ENCODE measurements at places on chromosomes 3 and 15. TPM values are rescaled to one million over a fixed set of nuclear protein-coding genes. Genes with fewer than 3 reads are reported as not detected.

The FBN1 gene
- 0.29 TPM for total RNA-seq

The NR1I2 gene
- total RNA-seq, result not detected

The CPN2 gene
- total RNA-seq, result not detected

The SPSB4 gene
- not detected for total RNA-seq

The ANKRD63 gene
- not detected for total RNA-seq

The GOLGA8G gene
- not detected for total RNA-seq

The PDIA5 gene
- total RNA-seq, result 10.3 TPM

The CATSPER2 gene
- 13.6 TPM for total RNA-seq

The CDC25A gene
- 76.7 TPM for total RNA-seq

DNA sequence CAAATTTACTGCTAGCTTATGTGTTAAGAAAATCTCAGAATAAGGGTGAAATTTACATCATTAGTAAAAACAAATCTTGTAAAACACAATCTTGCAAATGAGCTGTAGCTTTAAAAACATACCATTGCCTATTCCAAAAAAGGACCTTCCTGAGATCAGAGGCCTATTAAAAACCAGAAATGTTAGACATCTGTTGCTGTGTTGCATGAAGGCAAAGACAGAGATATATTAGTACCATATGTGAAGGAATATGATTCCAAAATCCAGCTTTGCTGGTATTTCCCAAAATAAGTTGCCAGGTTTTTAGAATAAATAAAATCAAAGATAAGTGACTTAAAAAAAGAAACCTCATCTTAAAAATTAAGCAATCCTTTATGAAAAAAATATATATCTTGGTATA is 504.1 kb upstream of the CDIN1 start:
- peaks cover 4% of the 10 kb centered on the region for H3K36me3 ChIP-seq
- H3K27me3 ChIP-seq, result no peaks in the 10 kb centered on the region
- DNase-seq, result no peak
- H3K27ac ChIP-seq, result no peak overlapping the region
- no peak overlapping the region for H3K4me3 ChIP-seq

DNA sequence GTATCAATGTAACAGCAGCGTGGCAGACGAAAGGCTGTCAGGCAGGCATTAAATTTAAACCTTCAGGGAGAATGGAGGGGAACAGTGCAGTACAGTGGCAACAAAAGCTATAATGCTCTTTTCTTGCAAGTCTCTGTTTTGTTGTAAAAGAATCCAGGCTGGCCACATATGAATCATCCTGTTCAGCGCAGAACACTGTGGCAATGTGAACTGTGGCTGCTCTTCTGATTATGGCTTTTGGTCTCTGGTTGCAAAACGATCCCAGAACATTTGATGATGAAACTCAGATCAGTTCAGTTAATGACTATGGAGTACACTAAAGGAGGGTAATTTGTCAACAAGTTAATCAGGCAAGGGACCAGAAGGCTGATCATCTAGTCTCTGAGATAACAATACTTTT is 219.7 kb upstream of the SGO1 start:
- H3K36me3 ChIP-seq, result no peaks in the 10 kb centered on the region
- H3K4me3 ChIP-seq, result no peak overlapping the region
- H3K4me1 ChIP-seq, result no peaks in the 10 kb centered on the region
- no peak for DNase-seq
- H3K27ac ChIP-seq, result no peak overlapping the region

GRCh38 chr3:98172621-98173020 is 6.1 kb downstream of the OR5H15 start:
- no peaks in the 10 kb centered on the region for H3K36me3 ChIP-seq
- no peaks in the 10 kb centered on the region for H3K27me3 ChIP-seq
- no peak overlapping the region for H3K4me3 ChIP-seq
- H3K4me1 ChIP-seq, result no peaks in the 10 kb centered on the region
- DNase-seq, result no peak

DNA sequence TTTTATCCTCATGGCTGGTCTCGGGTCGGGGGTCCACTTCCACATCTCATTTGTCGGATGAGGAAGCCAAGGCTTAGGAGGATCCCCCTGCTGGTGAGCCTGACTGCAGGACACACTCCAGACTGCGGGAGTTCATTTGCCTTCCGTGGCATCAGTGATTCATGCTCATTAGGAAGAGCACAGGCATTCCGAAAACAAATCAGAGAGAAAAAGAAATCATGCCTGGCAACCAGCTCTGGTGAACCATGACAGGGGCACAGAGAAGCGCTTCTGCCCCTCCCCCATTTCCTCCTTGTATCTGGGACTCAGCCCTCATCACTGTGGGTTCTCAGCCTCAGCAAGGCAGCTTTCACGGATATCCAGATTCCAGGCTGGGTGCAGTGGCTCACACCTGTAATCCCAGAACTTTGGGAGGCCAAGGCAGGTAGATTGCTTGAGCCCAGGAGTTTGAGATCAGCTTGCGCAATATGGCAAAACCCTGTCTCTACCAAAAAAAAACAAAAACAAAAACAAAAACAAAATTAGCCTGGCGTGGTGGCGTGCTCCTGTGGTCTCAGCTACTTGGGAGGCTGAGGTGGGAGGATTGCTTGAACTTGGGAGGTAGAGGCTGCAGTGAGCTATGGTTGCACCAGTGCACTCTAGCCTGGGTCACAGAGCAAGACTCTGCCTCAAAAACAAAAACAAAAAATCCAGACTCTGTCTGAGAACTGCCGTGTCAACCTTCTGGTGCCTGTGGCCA is 28.4 kb downstream of the IRAK2 start:
- H3K4me3 ChIP-seq, result peak overlapping the region; percentile 83
- DNase-seq, result no peak
- no peaks in the 10 kb centered on the region for H3K27me3 ChIP-seq

GRCh38 chr3:195185583-195185982 is 85.4 kb downstream of the XXYLT1 start:
- H3K36me3 ChIP-seq, result peaks cover 6% of the 10 kb centered on the region
- H3K4me3 ChIP-seq, result no peak overlapping the region
- H3K27me3 ChIP-seq, result no peaks in the 10 kb centered on the region
- peak overlapping the region; percentile 78 for H3K27ac ChIP-seq
- H3K4me1 ChIP-seq, result peaks cover 17% of the 10 kb centered on the region
- DNase-seq, result no peak

- no peaks in the 10 kb centered on the region for H3K4me1 ChIP-seq
- no peak overlapping the region for H3K27ac ChIP-seq
- H3K4me3 ChIP-seq, result no peak overlapping the region
- DNase-seq, result no peak
- no peaks in the 10 kb centered on the region for H3K36me3 ChIP-seq
- H3K27me3 ChIP-seq, result no peaks in the 10 kb centered on the region
Measured at GRCh38 chr15:83991163-83991562, 244.4 kb upstream of the GOLGA6L4 start.

GRCh38 chr3:65831733-65832425 is 206.8 kb downstream of the MAGI1 start:
- no peaks in the 10 kb centered on the region for H3K27me3 ChIP-seq
- H3K4me1 ChIP-seq, result no peaks in the 10 kb centered on the region
- H3K4me3 ChIP-seq, result no peak overlapping the region
- H3K27ac ChIP-seq, result no peak overlapping the region
- H3K36me3 ChIP-seq, result no peaks in the 10 kb centered on the region

DNA sequence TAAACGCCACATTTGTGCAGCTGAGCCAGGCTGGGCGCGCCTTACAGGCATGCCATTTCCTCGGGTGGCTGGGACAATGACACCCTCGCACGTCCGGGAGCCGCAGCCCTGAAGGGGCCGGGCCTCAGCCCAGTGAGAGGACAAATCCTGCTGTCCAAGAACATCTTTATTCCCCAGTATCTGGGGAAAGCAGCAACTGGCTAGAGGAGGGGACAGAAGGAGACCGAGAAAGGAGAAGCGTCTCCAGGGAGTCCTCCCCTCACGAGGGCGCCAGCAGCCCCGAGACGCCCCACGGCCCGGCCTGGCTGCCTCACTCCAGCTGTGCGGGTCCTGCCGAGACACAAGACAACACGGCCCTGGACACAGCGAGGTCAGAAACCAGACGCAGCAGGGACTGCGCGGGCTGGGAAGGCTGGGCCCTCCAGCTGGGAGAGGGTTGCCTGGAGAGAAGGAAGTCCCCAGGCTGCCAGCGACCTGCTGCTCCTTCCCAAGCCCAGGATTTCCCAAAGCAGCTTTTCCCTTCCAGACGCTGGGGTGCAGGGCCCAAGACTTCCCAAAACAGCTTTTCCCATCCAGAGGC is 130.2 kb downstream of the CHSY1 start:
- no peaks in the 10 kb centered on the region for H3K36me3 ChIP-seq
- peak; percentile 65 for DNase-seq
- H3K27ac ChIP-seq, result peak overlapping the region; percentile 100

DNA sequence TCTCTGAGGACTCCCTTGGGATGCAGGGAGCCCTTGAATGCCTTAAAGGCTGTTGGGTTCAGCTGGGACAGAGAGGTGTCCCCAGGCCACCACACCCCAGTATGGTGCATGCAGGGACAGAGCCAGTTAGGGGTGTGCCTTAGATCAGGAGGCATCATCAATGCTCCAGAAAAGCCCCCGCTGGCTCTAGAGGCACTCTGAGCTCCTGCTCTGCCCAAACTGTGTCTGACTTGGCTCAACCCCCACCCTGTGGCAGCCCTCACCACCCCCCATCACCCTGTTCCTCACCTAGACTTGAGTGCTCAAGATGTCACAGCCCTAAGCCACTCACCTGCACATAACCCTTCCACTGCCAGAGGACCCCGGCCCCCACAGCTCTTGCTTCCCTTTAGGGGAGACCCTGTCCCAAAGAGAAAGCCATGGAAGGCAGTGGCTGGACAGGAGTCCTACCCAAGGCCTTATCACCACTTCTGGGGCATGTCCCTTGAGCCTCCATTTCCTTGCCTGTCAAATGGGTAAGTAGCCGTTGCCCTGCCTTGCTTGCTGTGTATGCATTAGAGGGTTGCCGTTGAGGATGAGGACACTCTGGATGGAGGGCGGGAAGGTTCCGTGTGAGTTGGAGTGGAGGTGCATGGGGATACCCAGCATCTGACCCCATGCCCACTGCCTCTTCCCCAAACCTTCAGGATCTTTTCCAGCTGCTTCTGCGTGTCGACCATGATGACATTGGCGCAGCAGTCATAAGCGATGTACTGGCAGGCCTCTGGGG is 41.4 kb downstream of the ACSBG1 start:
- DNase-seq, result peak; percentile 56
- H3K36me3 ChIP-seq, result no peaks in the 10 kb centered on the region
- H3K4me1 ChIP-seq, result no peaks in the 10 kb centered on the region
- H3K27me3 ChIP-seq, result peaks cover 9% of the 10 kb centered on the region

- H3K4me3 ChIP-seq, result no peak overlapping the region
- H3K4me1 ChIP-seq, result no peaks in the 10 kb centered on the region
- peak; percentile 56 for DNase-seq
- H3K27ac ChIP-seq, result no peak overlapping the region
- H3K27me3 ChIP-seq, result peaks cover 5% of the 10 kb centered on the region
Measured at GRCh38 chr3:141085343-141086070, 34.4 kb downstream of the SPSB4 start.

GRCh38 chr15:52464040-52464439 is 64.6 kb downstream of the MYO5A start:
- peak overlapping the region; percentile 85 for H3K27ac ChIP-seq
- H3K36me3 ChIP-seq, result peaks cover 10% of the 10 kb centered on the region
- no peak for DNase-seq
- H3K27me3 ChIP-seq, result no peaks in the 10 kb centered on the region

DNA sequence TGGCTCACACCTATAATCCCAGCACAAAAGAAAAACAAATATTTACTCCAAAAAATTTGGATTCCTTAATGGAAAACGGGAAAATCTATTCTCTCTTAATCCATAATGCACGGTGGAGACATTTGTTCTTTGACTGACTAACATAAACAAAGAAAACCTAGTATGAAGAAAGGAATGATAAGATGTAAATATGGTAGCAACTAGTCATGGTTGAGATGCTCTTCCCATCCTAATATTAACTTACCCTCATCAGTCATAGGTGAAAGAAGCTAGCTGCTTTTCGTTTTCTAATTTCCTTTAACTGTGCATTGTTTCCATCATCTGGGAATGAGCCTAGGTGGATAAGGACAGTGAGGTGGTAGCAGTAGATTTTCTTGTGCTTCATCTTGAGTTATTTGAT is 22.0 kb downstream of the MAP4 start:
- peaks cover 23% of the 10 kb centered on the region for H3K4me1 ChIP-seq
- H3K27ac ChIP-seq, result no peak overlapping the region
- H3K27me3 ChIP-seq, result no peaks in the 10 kb centered on the region
- H3K36me3 ChIP-seq, result peaks cover 20% of the 10 kb centered on the region

- H3K4me1 ChIP-seq, result peaks cover 5% of the 10 kb centered on the region
- no peak overlapping the region for H3K4me3 ChIP-seq
Measured at GRCh38 chr15:43483297-43484128, 9.4 kb downstream of the TP53BP1 start.

DNA sequence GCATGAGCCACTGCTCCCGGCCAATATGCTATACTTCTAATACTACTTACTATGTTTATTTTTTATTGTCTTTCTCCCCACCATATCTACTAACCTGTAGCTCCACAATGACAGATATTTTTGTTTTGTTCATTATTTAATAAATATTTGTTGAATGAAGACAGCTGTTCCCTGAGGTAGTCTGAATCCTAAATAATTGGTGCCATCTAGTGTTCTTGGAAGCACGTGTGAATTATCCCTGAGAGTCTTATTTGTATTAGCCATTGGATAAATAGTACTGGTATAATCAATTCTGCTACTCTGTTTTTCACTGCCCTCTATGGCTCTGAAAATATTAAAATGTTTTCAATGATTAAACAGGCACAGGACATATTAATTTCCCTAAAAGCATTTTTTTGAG is 5.6 kb upstream of the APPL1 start:
- no peak overlapping the region for H3K27ac ChIP-seq
- peaks cover 2% of the 10 kb centered on the region for H3K4me1 ChIP-seq
- DNase-seq, result no peak
- H3K27me3 ChIP-seq, result no peaks in the 10 kb centered on the region
- H3K4me3 ChIP-seq, result no peak overlapping the region

GRCh38 chr3:139560411-139560810 is 20.9 kb upstream of the RBP1 start:
- DNase-seq, result no peak
- no peaks in the 10 kb centered on the region for H3K27me3 ChIP-seq
- H3K4me1 ChIP-seq, result no peaks in the 10 kb centered on the region
- H3K4me3 ChIP-seq, result no peak overlapping the region
- H3K36me3 ChIP-seq, result no peaks in the 10 kb centered on the region

DNA sequence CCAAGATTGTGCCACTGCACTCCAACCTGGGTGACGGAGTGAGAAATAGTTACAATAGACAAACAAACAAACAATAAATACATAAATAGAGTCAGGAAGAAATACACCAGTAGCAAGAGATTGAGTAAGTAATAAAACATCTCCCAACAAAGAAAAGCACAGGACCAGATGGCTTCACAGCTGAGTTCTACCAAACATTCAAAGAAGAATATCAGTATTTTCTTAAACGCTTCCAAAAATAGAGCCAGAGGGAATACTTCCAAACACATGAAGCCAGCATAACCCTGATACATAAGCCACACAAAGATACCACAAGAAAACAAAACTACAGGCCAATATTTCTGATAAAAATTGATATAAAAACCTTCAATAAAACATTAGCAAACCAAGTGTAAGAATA is 30.7 kb upstream of the IGSF10 start:
- H3K27ac ChIP-seq, result no peak overlapping the region
- H3K4me3 ChIP-seq, result no peak overlapping the region
- peaks cover 30% of the 10 kb centered on the region for H3K27me3 ChIP-seq
- no peaks in the 10 kb centered on the region for H3K4me1 ChIP-seq
- H3K36me3 ChIP-seq, result peaks cover 2% of the 10 kb centered on the region

Measured in natural killer cell treated with Interleukin-12 subunit alpha and Interleukin-12 subunit beta and Interleukin-15 and Interleukin-18, amount 100 ng/mL, for 72 hours (primary cell).